Activated T-helper 9 cell treated with anti-CD3 and anti-CD28 coated beads, Interleukin-2, amount 50 U/mL, for 16 hours (primary cell): ENCODE measurements at places on chromosomes 4 and X.

DNA sequence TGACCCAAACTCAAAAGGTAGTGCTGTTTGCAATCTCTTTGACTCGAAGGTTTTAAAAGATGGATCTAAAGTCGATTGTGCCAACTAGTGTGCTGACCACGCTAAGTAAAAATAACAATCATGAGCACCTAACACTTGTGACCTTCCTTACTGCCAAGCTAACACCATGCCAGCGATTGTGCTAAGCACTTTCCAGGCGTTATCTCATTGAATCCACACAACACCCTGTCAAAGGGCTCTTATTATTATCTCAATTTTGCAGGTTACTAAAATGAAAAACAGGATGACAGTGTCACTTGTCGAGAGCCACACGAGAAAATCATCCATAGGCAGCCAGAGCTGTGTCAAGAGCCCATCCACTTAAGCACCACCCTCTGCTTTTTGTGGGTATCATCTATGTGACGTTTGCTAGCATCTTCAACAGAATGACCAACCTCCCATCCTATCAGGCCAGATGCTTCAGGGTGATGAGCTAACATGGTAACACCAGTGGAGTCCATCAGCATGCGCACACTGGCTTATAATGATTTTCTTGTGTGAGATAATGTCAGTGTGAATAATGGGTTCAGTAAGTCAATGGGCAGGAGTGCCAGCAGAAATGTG is 893 bp upstream of the GAB3 start:
- no peak for DNase-seq

DNA sequence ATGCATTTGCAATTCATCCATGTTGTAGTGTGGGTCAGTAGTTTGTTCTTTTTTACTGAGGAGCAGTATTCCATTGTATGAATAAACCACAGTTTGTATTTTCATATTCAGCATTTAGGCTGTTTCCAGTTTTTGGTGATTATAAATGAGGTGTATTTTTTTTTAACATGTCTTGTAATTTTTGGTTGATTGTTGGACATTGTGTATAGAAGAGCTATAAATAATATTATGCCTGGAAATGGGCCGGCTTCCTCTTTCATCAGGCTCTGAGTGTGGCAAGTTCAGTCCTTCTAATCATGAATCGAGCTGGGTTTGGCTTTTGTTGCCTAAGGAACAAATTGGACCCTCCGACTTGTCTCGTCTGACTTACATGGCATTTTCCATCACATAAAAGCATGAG is 115.7 kb downstream of the PSAPL1 start:
- DNase-seq, result no peak

- no peak for DNase-seq
These were observed 56.8 kb downstream of the TSPAN7 start for GRCh38 chrX:38618180-38618579.

DNA sequence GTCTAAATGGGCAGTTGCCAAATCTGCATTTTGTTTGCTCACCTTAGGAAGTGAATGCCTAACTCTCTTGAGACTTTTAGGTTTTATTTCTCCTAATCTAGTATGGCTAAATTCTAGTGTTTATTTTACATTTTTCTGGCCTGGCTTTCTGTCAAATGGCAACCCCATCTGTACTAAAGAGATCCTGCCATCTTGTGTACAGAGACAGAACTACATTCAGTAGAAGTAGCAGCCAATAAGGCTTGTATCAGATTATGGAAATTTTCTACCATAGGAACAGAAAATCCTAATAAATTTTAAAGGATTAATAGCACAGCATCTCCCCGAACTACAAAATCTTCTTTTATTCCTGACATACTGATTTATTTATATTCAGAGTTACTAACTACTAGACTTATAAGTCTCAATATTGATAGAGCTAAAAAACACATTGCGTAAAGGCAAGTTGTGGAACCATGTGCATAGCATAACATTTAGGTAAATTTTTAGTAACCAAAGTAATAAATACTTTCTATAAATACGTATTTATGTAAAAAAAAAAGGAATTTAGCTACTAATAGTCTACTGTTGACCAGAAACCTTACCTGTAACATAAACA is 45.5 kb downstream of the TMEM144 start:
- no peak for DNase-seq

GRCh38 chrX:11504234-11504633 is 161.5 kb downstream of the ARHGAP6 start:
- DNase-seq, result no peak

- DNase-seq, result no peak
These were observed 174.0 kb upstream of the FMR1 start for GRCh38 chrX:147737690-147738089.

GRCh38 chrX:52216541-52216940 is 31.9 kb downstream of the MAGED4 start:
- DNase-seq, result no peak

GRCh38 chr4:183445097-183445428 is 627 bp downstream of the CDKN2AIP start:
- DNase-seq, result no peak

DNA sequence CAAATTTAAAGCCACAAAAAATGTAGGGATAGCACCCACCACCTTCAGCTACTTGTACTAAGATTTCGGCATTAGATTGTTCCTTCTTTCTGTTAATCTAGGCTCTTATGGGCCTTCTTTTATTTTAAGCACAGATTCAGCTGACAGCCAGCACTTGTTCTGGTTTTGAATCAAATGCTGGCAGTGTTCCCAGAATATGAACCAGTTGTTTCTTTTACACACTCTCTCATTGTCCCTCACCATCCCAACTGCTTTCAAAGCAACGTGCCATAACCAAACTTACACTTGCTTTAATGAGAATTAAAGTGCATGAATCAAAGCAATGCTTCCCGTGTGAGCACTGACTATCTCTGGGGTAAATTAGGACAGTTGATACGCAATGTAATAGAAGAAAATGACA is 744.5 kb upstream of the FAM241A start:
- no peak for DNase-seq

DNA sequence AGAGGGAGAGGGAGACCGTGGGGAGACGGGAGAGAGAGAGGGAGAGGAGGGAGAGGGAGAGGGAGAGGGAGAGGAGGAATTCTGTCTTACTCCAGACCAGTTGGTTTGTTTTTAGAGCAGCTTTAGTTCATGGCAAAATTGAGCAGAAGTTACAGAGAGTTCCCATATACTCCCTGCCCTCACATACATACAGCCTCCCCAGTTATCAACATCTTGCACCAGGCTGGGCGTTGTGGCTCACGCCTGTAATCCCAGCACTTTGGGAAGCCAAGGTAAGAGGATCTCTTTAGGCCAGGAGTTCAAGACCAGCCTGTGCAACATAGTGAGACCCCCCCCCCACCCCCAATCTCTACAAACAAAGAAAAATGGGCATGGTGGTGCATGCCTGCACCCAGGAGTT is 79.8 kb upstream of the OGT start:
- DNase-seq, result no peak

GRCh38 chr4:140448162-140448561 is 20.7 kb upstream of the CLGN start:
- no peak for DNase-seq

DNA sequence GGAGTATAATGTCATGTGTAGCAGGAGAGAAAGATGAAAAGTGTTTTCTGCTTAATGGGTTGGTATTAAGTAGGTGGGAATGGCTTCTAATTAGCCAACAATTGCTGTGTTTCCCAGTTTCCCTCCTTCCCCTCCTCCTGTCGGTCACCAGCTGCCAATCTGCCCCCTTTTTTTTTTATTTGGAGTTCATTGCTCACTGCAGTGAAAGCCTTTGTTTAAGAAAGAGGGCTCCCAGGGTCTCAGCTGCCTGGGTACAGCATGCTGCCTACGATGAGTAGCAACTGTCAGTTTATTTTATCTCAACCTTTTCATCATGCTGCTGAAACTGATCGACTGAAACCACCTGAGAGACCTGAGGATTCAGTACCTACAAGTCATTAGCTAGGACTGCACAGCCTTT is 149.0 kb downstream of the POU4F2 start:
- no peak for DNase-seq

DNA sequence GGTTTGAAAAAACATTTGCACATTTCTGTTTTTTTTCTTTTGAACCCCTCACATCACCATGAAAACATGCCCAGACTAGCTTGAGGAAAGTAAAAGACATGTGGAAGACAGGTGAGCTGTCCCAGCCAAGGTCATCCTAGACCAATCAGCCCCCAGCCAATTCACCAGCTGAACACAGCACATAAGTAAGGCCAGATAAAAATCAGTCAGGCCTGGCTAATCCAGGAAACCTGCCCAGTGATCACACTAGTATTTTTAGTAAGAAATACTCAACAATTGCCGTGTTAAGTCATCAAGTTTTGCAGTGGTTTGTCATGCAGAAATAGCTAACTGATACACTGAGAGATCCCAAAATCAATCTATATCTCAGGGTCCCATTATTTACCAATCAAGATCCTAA is 4.4 kb upstream of the SMR3A start:
- DNase-seq, result no peak

GRCh38 chr4:162497564-162498167 is 333.9 kb upstream of the FSTL5 start:
- no peak for DNase-seq

GRCh38 chr4:15498356-15498755 is 28.7 kb downstream of the CC2D2A start:
- DNase-seq, result no peak

- DNase-seq, result no peak
These were observed 120.4 kb upstream of the IL1RAPL2 start for GRCh38 chrX:104445591-104445990.

DNA sequence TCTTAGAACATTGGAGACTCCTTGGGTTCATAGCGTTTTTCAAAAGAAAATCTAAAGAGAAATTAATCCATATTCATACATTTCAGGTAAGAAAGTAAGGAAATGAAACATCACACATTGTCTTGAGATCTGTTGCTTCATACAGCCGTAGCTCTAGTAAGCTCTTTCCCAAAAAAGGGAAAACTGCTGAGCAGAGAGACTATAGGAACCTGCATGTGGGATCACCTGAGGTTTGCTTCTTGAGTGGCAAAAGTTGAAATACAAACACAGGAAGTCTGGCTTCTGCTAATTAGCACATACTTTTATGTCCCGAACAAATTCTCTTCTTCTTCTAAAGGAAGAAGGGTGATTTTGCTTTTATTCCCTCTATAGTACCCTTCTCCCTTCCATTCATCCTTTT is 57.7 kb downstream of the MRPL1 start:
- DNase-seq, result no peak

GRCh38 chrX:17758382-17758781 is 21.1 kb downstream of the SCML1 start:
- DNase-seq, result no peak

- DNase-seq, result no peak
These were observed 4.2 kb upstream of the CUL4B start for GRCh38 chrX:120564925-120565324.

DNA sequence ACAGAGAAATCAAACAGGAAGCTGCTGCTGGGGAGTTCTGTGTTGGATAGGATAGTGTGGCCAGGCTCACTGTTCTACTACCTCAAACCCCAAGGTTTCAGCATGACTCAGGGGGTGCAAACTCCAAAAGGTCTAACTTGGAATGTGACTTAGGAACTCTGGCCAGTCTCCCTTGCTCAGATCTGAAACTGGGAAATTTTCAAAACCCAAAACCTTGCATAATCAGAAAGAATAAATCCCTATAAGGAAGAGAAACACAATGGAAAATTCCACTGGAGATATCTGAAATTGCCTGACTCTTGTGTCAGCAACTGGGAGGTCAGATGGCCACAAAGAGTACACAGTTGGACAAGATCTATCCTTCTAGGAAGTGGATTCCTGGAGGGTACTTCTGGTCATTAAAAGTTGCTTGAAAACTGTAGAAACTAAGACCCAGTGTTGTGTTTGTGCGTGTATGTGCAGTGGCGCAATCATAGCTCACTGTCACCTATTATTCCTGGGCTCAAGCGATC is 58.0 kb downstream of the PPEF2 start:
- no peak for DNase-seq

- no peak for DNase-seq
These were observed 3.3 kb upstream of the MAGEA8 start for GRCh38 chrX:149877636-149878035.

GRCh38 chrX:43551590-43551989 is 104.5 kb upstream of the MAOA start:
- DNase-seq, result no peak

DNA sequence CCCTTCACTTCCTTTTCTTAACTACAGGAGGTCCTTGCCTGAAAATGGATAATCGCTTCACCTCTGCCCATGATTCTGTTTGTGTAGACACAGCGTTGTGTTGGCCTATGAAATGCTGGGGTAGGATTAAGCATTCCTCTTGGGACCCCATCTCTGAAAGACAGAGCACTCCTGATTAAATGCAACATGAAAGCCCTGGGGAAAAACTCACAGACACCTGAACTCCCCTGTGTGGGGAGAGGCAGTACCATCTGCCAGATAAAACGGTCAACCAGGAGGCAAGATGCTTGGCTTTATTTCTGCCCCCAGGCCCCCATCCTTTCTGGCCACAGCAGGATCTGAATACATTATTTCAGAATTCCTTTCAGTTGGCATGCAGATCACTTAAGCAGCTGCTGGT is 1.9 kb downstream of the LGI2 start:
- DNase-seq, result no peak

- no peak for DNase-seq
These were observed 339.9 kb downstream of the MAPK10 start for GRCh38 chr4:86019906-86020305.

- DNase-seq, result no peak
These were observed 82.4 kb downstream of the MAGED1 start for GRCh38 chrX:51975811-51976210.

- DNase-seq, result no peak
These were observed 20.0 kb downstream of the GK start for GRCh38 chrX:30673127-30673796.
